ENCODE measurements at places on chromosomes 2 and 18.

DNA sequence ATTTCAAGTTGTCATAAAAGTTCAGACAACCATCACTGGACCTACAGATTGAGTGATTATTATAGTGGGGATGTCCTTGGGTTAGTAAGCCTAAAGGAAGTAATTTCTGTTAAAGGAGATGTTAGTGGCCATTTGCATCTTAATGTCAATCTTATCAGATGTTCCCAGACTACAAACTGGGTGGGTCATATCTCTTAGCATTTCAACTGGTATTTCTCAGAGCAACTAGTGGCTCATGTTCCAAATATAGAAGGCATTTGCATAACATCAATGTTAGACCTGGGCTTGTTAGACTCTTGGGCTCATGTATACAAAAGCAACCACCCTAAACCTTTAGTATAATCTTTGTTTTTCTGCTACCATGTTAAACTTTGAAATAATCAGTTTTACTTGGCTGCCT is 17.9 kb downstream of the PLEKHA3 start:
- no peak for DNase-seq

DNA sequence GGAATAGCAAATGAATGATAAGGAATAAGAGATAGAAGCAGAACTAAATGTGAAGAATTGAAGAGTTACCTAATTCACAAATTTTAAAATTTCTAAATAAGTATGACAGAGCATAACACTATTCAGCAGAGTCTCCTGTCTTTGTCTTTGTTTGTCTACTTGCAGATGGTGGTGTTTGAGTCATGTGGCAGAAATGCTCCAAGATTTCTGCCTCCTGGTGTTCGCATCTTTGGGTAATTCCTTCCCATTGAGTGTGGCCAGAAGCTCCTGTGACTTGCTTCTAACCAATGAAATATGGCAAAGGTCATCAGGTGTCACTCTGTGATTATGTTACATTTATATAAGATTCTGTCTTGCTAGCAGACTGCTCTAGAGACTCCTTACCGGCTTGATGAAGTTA is 45.6 kb upstream of the GALNT3 start:
- DNase-seq, result no peak

- DNase-seq, result no peak
Observed at GRCh38 chr2:229849073-229849472, 72.7 kb downstream of the TRIP12 start.

- no peak for DNase-seq
Observed at GRCh38 chr18:49072524-49072934, 121.8 kb upstream of the SMAD7 start.

GRCh38 chr2:237731663-237732062 is 66.9 kb upstream of the RBM44 start:
- no peak for DNase-seq

GRCh38 chr2:181527058-181527457 is 69.9 kb downstream of the ITGA4 start:
- DNase-seq, result no peak

- no peak for DNase-seq
Observed at GRCh38 chr2:236527159-236527630, 42.4 kb upstream of the ACKR3 start.

DNA sequence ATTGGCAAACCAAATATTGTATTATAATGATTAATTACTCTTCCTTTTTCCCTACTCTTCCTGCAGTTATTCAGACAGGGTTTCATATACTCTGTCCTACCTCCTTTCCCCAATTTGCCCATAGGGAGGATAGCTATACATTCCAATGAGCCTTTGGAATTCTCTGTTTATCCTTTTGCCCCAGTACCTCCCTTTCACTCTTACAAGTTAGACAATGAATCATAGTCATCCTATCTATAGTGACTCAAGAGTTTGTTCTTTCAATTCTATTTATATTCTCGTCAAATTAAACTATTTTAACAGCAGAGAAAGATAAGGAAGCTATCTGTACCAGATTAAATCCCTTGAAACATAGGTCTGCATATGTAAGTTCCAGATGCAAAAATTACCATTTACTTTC is 437.5 kb downstream of the NR4A2 start:
- no peak for DNase-seq

- DNase-seq, result no peak
Observed at GRCh38 chr2:67871686-67872412, 191.0 kb downstream of the C1D start.

DNA sequence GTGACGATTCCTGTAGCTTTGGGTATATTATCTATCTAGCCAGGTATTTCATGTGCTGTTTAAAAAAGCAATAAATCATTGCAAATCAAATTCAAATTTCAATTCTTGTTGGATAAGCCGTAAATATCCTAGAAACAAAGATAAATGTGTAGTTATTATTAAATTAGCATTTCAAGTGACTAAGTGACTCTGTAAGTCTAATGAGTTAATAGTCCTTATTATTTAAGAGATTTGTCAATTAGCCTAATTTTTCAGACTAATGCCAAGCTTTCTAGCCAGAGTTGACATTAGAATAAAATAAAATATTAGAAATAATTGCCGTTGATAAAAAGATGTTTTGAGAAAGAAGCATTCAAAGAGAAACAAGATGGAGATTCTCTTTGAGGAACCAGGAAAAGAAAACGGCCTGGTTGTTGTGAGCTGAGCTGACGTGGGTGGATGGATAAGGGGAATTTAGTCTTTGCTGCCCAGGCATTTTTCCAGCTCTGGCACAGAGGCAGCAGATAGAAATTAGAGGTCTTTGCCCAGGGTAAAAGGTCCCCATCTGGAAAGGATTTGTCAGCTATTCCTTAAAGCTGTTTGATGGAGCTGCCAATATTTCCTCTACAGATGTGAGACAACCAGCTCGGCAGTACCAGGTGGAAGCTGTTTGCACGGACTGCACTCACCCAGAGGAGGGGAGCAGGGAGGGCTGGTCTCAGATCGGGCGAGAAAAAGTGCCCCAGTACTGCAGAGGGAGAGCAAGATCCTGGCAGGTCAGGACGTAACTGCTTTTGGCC is 117.3 kb upstream of the SEC11C start:
- DNase-seq, result no peak

DNA sequence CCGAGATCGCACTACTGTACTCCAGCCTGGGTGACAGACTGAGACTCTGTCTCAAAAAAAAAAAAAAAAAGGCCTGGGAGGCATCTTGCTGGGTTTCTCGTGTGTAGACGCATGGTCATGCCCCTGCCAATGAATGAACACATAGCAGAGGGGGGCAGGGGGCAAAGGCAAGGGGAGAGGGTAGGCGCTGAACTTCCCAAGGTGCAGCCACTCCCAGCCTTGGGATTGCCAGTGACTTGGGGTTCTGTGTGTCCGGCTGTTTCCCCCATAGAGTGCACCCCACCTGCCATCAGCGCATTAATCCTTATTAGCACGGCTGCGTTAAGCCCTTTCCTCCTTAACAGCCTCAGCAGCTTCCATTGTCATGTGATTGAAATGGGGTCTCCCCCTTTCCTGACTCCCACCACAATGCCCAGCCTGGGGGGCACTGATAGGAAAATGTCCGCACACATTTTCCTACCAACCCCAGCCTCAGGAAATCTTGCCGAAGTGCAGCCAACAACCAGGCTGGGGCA is 225.8 kb downstream of the CELF4 start:
- DNase-seq, result no peak

GRCh38 chr2:28233164-28233676 is 159.4 kb upstream of the FOSL2 start:
- DNase-seq, result no peak

GRCh38 chr2:171608168-171608567 is 79.1 kb upstream of the DYNC1I2 start:
- DNase-seq, result no peak

DNA sequence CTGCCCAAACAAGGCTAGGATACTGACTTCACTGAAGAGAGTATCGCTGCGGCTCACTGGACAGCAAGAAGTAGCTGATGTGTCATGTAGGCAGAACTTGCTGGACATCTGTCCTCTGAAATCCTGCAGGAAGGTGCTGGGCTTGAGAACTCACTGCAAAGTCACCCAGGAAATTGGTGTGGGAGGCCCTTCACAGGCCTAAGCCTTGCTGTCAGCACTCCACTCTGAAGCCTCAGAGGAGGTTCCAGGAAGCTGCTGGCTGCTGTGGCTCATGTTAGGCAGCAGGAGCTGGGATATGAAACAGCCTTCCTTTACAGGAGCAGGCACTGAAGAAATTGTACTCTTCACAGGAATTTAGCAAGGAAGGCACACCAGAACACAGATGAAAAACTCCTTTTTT is 88.3 kb upstream of the CCDC68 start:
- no peak for DNase-seq

DNA sequence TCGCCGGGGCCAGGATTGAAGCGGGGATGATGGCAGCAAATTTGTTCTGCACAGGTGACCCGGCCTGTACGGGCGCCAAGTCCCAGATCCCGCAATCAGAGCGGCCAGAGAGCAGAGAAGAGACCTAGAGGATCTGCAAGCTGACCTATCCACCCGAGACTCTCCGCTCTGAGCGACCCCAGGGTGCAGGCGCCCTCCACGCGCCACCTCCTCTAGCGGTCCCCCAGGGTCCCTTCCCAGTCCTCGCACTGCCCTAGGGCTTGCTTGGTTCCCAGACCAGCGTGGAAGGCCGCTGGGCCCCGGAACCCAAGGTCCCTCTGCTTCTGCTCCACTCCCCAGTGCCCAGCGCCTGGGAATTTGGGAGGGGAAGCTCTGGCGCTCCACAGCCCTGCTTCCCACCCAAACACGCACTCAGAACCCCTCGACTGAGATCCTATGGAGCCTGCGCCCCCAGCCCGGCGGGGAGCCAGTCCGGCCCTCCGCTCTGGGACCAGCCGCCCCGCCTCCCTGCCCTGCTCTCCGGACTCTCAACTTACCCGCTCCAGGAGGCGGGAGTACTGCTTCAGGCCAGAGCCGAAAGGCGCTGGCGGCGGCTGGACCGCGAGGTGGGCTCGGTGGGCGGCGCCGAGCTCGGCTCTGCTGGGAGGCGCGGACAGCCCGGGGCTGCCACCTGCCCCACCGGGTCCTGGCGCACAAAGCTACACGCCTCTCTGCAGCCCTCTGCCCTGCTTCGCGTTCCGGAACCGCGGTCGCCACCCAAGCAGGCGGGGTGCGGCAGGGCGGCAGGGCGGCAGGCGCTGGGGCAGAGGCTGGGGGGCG is 3.0 kb upstream of the SIX3 start:
- no peak for DNase-seq

DNA sequence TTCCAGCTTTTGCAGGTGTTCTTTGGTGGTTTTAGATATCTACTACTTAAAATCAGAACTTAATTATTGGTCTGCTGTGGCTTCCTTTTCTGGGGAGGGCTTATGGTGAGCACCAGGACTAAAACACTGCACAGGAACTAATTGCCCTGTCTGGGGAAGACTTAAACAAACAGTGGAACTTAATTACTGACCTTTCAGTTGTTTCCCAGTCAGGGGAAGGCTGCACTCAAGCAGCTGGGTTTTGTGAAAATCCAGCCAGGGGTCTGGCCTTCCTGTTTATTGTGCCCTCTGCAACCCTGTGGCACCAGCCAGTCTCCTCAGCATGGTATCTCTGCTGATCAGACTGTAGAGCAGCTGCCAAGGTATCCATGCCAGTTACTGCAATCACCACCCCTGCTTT is 398.2 kb downstream of the ADCYAP1 start:
- no peak for DNase-seq

- DNase-seq, result no peak
Observed at GRCh38 chr2:239898292-239898925, 126.7 kb downstream of the NDUFA10 start.

GRCh38 chr2:180202467-180202951 is 195.4 kb upstream of the CWC22 start:
- DNase-seq, result no peak

DNA sequence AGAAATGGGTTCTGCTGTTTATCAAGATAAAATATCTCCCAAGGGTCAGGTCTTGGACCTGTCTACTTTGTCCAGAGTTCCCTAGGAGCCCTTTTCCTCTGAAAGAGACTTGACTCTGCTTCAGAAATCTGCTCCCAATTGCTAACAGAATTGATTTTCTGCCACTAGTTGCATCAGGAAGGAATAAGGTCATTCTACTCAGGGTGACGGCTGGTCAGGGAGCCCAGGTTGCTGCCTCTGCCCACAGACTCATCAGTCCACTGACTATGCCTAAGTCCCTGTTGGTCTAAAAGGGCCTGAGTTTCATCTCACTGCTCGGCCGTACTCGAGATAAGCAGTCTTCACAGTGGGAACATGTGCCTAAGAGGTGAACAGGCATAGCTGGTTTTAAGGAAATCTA is 61.2 kb downstream of the EVA1A start:
- no peak for DNase-seq

DNA sequence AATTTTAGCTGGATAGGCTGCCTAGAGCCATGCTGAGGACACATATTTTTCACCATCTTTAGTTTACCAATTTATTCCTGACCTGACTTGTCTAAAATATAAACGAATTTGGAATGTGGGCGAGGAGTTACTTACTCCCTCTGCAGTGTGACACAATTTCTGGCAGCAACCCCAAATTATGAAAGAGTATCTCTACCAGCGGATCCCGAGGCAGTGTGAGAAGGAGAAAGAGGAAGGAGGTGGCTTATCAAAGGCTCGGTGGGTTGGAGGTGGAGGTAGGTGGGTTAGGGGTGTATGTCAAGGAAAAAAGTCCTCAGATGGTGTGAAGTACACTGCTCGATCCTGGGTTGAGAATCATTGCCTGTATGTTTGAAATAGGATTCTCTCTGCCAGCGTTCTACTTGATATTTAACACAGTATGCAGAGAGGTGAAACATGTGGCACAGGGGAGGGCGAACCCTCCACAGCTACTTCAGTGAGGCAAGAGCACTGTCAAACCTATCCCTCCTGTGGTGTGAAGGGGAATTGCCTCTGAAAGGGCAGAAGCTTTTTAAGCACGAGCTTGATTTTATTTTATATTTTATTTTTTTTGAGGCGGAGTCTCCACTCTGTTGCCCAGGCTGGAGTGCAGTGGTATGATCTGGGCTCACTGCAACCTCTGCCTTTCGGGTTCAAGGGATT is 76.0 kb downstream of the RFTN2 start:
- DNase-seq, result no peak

GRCh38 chr2:204255526-204255925 is 289.7 kb upstream of the PARD3B start:
- no peak for DNase-seq

DNA sequence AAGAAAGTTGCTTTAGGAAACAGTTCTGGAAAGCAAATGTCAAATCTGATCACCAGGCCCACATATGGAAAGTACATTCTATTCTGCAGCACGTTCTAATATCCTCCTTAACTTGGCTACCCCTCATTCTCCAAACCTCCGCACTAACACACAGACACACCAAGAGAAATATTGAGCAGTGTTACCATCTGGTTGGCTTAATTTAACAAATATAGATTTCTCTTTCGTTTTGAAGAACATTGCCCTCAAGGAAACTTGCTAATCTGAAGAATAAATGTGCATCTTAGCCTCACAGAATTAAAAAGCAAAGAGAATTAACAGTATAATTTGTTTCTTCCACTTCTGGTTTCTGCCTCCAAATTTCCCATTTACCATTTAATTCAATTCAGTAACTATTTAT is 72.8 kb upstream of the TTC39C start:
- DNase-seq, result no peak
